ENCODE measurements at places on chromosomes 4 and X.
A peak's percentile ranks its signal among the peaks of the same experiment; 100 is the strongest.

DNA sequence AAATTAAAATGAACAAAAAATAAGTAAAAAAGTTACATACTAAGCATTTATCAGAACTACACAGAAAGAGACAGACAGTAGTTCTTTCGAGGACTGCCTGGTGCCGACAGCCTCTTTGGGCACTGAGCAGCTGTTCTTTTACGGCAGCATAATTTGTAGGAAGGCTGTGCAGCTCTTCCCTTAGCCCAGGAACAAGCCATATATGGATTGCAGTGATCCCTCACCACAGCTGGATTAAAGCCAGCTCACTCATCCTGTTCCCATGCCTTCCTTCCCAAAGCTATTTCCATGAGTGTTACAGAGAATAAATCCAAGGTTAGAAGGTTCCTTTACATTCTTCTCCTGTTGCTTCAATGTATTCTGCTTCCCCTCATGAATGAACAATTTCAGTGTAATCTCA lies 71.7 kb downstream of the DDX60L start:
- no peak for DNase-seq

DNA sequence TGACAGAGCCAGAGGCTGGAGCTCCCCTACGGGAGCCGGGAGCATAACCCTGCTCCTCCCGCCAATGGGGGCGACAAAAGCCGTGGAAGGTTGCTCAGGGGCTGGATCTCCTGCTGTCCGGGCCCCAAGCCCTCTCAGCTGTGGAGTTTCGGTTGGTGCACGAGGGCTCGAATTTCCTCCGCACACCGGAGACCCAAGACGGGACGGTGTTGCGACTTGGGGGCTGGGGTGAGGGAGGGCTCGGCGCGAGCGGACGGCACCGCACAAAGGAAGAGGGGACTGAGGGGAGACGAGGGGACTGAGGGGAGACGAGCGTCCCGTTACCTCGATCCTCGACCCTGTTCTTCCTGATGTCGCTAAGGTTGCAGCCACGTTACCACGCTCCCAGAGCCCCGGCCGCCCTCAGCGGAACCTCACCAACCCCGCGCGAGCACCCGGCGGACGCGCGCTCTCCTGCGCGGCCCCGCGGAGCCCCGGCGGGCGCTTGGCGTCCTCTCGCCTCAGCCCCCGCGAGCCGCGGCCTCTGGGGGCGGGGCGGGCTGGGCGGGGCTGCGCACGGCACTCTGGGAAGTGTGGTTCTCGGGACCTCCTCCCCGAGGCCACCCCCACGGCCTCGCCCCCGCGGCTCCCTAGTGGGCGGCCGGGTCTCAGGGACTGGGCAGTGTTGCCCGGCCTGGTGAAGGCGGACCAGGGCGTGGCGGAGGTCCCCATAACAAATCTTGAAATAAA lies at the start of gene KLHL8:
Gene KLHL8, minus strand, starts transcription at position 525 of the 729 bp plus-strand sequence. CDS start 25,079 bp downstream, outside the sequence.
- peak; percentile 81 for DNase-seq

GRCh38 chr4:139725236-139725635 lies 59.6 kb downstream of the MGST2 start:
- DNase-seq, result no peak

- DNase-seq, result no peak
Measured at GRCh38 chr4:89305712-89306437, 1.7 kb downstream of the GPRIN3 start.

DNA sequence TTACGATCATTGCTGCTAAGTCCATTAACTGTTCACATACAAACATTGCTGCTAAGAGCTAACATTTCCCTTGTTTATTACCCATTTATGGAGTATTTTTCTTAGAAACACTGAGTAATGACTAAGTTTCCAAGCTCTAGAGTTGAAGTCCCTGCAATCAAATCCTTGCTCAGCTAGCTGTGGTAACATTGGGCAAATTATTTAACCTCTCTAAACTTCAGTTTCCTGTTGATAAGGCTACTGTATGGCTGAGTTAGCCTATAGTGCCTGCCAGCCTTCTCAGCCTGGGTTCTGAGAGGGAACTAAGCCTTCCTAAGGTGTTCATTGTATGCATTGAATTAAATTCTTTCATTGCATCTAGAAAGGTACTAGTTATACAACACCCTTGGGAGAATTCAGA lies 15.2 kb upstream of the SCOC start:
- no peak for DNase-seq

GRCh38 chr4:18398661-18399060 lies 377.1 kb upstream of the LCORL start:
- no peak for DNase-seq

- DNase-seq, result no peak
Measured at GRCh38 chr4:8356856-8357255, 83.7 kb downstream of the ACOX3 start.

- DNase-seq, result no peak
Measured at GRCh38 chrX:19746919-19747651, 140.3 kb downstream of the SH3KBP1 start.
